ENCODE measurements at places on chromosomes 13 and 19. TPM values are rescaled to one million over a fixed set of nuclear protein-coding genes. Genes with fewer than 3 reads are reported as not detected.

DNA sequence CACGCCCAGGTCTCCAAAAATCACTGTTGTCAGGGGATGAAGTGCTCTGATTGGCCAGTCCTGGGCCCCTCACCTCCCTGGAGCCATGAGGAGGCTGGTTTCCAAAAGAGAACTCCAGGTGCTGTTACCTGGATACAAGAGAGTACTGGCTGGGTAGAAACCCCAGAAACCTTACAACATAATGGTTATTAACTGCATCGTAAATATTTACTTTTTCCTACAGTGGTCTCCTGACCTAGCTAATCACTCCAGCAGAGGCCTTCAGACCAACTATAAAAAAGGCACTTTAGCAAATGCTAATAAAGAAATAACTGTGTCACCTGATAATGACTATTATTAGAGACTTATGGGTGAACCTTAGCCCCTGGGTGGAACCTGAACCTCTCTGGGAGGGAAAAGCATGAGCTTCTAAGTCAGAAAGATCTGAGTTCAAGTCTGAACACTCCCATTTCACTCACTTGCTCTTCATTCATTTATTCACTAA lies 1.5 kb upstream of the IGSF23 start:
- DNase-seq, result no peak

GRCh38 chr13:42036711-42037110 lies 11.7 kb upstream of the DGKH start:
- no peak for DNase-seq

GRCh38 chr19:33448159-33448516 lies 73.5 kb downstream of the PEPD start:
- no peak for DNase-seq

GSX1 gene
- total RNA-seq, result not detected

DNA sequence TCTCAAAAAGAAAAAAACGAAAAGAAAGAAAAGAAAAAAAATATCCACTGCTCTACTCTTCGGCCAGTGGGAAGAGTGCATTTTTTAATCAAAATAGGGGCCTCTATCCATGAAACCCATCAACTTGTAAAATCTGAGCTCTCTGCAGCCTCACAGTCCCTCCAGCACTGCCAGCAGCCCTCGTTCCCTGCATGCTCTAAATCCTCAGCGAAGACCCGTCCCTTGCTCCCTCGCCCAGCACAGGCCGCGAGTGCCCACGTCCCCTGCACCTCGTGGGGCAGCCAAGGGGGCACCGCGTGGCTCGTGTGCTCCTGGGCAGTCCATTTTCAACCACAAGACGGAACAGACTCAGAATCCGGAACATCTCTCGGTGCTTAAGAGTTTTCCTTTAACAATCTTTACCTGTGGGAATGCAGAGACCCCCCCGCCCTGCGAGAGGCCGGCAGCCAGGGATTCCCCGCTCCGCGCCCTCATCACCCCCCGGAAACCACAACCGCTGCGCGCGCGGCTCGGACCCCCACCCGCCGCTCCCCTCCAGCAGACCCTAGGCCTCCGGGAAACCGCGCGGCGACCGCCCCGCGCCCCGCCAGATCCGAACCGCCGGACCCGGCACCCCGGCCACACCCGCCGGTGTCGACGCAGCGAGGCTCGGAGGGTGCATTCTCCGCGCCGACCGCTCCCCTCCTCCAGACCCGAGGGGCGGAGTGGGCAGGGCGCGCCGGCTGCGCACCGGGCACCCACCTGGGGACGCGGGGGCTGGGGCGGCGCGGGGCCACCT lies 638 bp downstream of the ANKRD27 start:
- peak; percentile 43 for DNase-seq

DNA sequence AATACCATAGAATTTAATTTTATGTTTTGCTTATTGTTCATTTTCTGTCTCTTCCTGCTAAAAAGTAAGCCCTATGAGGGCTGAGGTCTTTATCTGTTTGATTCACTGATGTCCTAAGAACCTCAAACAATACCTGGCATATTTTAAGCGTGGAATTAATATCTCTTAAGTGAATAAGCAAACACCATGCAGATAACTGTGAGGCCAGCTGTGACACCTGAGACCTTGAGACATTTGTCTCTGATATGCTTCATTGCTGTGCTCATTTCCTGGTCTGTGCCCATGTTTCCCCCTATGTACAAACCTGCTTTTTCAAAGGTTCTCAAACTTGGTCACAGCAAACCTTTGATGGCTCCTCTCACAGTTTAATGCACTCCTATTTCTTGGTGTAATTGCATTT lies 254.6 kb downstream of the COG6 start:
- no peak for DNase-seq

DNA sequence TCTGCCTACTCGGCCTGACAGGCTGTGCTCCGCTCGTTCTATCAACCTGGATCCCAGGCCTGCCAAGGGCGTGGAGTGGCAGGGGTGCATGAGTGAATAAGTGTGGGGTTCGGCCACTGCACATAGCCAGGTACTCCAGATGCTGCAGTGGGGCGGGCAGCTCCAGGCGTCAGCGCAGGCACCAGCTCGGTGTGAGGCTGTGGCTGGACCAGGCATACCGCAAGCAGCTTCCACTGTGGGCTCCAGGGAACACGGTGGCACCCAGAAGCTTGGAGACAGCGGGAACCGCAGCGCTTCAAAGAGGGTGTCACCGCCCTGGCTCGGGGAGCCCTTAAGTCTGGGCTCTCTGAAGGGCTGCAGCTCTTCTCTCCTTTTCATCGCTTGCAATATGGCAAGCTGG lies 1630.2 kb downstream of the OLFM4 start:
- DNase-seq, result no peak

- DNase-seq, result no peak
These were observed 299.3 kb upstream of the ARGLU1 start for GRCh38 chr13:106867249-106867648.

GRCh38 chr19:42270346-42271044 lies 1.4 kb downstream of the CIC start:
- peak; percentile 86 for DNase-seq

MUC16 gene
- total RNA-seq, result 0.12 TPM

DNA sequence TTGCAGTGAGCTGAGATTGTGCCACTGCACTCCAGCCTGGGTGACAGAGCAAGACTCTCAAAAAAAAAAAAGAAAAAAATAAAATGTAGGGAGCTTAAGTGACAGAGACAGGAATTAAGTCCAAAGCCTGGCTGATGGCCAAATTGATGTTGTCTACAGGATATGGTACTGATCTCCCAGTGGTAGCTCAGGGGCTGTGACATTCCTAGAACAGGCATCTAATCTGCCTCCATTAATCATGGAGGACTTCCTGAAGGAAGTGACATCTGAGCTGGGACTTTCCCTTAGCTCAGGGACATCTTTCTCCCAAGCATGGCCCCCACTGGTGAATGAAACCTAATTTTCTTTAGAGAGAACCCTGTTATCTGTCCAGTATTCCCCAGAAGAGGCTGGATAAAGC lies 11.4 kb upstream of the EDDM13 start:
- DNase-seq, result no peak

RTBDN gene
- not detected for total RNA-seq

DNA sequence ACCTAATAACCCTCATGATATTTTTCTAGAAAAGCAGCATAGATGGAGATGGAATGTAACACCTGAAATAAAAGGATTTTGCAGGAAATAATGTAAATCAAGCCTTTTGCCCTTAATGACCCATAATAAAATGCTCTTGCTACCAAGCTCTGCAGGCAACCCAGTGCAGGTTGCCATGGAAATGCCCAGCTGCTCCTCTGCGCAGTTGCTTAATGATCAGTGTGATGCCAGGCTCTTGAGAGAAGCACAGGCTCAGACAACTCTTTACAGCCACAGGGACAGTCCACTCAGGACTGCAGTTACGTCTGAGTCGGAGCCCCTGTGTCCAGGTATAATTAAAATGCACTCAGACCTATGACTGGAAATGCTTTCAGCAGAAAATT lies 165.5 kb downstream of the LACC1 start:
- DNase-seq, result no peak

GRCh38 chr13:99063178-99063577 lies 85.3 kb upstream of the DOCK9 start:
- DNase-seq, result no peak

CNN1 gene
- total RNA-seq, result not detected

- no peak for DNase-seq
These were observed 192.6 kb downstream of the DLEU7 start for GRCh38 chr13:50650592-50651504.

DNA sequence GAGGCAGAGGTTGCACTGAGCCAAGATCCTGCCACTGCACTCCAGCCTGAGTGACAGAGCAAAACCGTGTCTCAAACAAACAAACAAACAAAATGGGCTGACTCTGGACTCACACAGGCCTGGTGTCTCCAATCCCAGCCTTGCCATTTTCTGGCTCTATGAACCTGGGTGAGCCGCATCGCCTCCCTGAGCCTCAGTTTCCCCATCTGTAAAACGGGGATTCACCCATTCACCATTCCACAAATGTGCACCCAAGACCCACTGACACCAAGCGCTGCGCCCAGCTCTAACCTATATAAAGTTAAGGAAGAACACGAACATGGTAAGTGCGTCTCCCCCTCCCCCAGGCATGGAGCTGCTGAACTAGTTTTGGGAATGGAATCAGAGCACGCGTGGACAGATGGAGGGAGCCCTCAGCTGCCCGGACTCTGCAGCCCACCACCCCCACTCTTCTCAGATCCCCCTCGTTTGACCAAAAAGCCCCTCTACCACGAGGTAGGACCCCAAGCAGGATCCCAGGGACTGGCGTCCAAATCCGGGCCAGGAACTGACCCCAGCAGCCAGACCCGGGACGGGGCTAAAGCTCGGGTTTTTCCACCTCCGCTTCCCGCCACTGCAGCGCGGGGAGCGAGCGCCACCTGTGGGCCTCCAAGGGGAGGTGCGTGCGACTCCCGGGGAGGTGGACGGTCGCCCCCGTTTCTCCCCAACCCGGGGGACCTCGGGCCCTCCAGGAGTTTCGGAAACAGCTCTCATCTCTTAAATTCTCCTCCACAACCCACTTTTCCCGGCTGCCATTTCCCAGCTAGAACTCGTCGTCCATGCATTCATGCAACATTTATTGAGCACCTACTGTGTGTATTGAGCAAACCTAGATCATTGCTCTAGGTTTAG lies 33.0 kb upstream of the ADGRE5 start:
- DNase-seq, result peak; percentile 71

DNA sequence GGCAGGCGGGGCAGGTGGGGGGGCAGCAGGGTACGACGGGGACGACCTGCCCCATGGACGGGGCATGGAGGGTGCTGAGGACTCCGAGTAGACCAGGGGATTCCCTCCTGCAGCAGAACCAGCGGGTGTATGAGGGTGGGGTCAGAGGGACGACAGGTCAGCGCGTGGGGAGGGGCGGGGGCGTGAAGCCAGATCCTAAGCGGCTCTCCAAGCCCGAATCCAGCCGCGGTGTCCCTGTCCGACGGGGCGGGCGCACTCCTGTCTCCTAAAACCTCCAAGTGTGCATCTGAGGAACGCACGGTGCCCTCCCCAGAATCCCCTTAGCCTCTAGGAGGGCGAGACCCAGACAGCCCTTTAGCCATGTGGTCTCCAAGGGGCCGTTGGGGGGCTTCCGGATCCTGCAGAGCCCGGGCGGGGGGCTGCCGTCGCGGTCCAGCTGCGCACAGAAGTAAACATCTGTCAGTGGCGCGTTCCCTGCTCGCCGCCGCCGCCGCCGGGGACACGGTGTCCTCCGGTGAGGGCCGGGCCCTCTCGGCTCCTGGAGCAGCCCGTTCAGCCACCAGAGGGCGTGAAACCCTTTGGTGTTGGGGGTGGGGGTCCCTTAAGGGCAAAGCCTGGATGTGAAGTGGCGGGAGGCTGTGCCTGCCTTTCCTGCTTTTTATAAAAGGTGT lies 730 bp downstream of the NRTN start:
- DNase-seq, result peak; percentile 65

DNA sequence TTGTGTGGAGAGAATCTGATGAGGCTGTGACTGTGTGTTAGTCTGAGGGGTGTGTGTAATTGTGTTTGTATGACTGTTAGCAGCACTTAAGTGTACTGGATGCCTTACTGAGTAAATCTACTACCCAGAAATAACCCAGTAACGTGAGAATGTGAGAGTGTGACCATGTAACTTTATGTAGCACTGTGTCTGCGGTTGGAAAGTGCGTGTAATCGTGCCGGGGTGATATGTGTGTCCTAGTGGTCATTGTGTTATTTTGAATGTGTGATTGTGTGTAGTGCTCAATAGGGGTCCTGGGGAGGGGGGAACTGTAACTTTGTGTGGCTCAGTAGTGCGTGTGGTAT lies 550 bp downstream of the ZNF383 start:
- DNase-seq, result peak; percentile 59

GRCh38 chr13:110152351-110152750 lies 154.6 kb downstream of the COL4A1 start:
- no peak for DNase-seq

- peak; percentile 58 for DNase-seq
These were observed 3.5 kb downstream of the FSTL3 start for GRCh38 chr19:679418-680286.

GRCh38 chr19:4061178-4061682 lies 5.5 kb downstream of the ZBTB7A start:
- DNase-seq, result peak; percentile 67

DNA sequence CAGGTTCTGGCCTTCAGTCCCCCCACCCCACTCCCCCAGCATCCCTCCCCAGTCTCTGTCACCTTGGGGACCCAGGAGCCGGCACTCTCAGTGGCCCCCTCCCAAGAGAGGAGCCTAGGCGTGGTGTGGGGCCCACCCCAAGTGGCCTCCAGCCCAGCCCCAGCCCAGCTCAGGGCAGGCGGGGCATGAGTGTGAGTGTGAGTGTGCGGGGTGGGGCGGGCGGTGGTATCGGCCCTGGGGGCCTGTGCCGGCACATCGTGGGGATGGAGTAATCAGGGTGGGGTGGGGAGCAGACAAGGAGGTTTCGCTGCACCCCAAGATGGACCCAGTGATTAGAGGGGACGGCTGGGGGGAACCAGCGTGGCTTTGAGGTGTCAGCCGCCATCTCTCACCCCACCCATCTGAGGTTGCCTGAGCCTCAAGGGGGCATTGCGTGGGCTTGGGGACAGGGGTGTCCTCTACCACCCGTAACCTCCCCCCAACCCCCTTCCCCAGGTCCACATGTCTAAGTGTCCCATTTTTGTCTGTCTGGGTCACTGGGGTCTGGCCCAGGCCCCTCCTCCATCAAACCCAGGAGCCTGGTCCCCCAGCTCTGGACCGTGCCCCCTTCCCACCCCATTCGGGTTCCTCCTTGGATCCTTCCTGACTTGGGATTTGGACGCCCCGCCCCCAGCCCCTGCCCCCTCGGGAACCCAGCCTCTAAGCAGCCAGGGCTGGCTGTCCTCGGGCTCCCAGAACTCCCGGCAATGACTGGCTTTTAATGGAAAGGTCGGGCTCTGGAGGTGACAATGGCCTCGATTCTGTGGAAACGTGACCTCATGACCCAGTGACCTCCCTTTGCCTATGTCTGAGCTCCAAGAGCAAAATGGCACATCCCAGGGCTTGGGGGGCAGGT lies 6.9 kb upstream of the SULT2B1 start:
- no peak for DNase-seq

DNA sequence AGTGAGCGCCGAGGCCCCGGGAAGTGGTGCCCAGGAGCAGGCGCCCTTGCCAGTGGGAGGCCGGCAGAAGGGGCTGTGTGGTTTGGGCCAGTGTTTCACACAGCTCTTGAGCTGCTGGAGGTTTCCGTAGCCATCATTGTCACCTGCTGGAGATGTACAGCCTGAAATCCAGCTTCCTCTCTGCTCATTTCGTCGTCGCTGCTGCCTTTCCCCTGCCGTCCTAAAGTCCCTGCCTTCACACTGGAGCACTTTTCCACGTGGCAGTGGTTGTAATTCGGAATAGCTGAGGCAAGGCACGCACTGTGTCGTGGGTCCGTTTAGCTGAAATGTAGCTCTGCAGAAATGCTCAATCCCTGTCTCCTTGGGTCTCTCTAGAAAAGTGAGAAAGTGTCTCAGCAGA lies 13.2 kb downstream of the DAZAP1 start:
- DNase-seq, result no peak
